ENCODE measurements at places on chromosomes 7 and 10.

- DNase-seq: no peak
Observed at GRCh38 chr7:130458257-130458656, 17.4 kb upstream of the CEP41 start.

GRCh38 chr7:45525057-45525456 is 49.1 kb upstream of the ADCY1 start:
- no peak for DNase-seq

DNA sequence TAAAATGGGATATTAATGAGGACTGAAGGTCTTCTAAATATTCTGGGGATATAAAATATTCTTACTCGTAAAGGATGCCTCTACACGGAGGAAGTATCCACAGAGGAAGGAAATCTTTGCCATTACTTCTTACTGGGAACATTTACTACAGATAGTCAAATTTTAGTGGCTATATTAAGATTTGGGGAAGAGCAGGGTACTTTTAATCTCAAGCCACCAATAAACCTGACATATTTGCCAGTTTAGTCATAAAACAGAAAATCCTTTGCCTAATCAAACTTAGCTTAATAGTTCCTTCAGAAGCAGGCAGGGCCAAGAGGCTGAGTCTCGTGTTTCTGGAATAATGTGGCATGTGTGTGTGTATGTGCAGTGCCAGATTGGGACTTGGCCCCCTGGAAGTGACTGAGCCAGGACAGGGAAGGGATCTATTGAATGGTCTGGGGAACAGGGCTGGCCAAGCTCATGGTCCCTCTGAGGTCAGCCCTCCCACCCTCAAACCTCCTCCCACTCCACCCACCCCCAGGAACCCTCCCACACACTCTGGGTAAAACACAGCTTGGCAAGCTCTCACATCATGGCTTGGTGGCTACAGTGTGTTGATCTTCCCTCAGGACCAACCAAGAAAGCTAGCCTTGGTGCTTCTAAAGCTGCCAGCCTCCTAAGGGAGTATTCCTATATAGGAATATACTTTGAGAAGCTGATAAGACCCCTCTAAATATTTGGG is 1.6 kb upstream of the PIK3CG start:
- DNase-seq: no peak

DNA sequence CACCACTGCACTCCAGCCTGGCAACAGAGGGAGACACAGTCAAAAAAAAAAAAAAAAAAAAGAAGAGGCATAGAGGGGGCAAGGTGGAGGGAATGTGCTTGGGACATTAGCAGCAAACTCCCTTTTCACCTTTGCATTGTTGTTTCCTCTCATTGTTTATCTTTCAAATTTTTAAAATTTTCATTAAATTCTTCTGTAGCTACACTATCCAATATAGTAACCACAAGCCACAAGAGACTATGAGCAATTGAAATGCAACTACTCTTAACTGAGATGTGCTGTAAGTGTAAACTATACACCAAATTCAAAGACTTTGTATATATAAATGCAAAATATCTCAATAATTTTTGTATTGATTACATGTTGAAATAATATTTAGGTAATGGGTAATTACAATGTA is 43.4 kb downstream of the EBLN1 start:
- no peak for DNase-seq

Data from NT2/D1 (cell line).